ENCODE measurements at places on chromosomes 2 and 18.

DNA sequence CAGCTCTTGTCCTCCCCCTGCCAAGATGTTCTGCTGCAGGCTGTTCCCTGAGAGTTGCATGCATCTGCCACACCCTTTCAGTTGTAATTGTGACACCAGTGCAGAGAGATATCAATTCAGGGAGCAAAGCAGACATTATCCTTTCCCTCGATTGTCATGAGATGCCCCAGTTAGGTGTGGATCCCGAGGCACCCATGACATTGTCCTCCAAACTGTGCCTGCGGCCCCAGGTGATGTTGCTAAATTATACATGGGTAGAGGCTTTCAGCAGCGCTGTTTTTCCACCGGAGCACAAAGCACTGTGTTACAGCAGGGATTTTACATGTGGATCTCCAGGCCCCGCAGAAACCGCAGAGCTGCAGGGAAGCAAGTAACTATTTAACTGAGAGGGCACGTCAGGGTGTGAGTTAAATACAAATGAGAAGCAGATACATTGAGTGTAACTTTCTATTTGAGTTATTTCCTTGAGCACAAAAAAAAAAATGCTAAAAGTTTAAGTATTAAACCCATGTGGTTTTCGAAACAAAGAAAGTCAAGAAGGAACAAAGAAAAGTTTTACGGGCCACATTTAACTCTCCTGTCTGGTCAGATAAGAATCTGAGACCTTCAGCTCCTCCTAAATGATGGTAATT lies 90.3 kb upstream of the BCL2L11 start:
- DNase-seq: no peak

DNA sequence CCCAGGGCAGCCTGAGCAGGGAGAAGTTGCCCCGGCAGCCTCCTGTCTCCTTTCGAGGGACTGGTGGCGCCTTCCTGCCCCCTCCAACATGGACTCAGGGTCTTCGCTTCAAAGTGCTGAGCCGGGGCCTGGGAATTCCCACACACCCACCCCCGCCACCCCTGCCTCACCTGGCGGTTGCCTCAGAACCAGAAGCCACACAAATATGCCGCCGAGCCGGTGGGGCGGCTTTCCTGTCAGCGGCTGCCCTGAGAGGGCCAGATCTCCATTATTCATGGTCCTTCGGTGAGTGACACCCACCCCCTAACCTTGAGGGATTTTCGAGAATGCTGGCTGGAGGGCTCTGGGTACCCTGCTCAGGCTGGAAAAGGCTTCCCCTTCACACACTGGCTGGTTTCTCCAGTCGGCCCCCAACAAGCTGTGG lies 71.7 kb downstream of the SMAD7 start:
- DNase-seq: no peak

DNA sequence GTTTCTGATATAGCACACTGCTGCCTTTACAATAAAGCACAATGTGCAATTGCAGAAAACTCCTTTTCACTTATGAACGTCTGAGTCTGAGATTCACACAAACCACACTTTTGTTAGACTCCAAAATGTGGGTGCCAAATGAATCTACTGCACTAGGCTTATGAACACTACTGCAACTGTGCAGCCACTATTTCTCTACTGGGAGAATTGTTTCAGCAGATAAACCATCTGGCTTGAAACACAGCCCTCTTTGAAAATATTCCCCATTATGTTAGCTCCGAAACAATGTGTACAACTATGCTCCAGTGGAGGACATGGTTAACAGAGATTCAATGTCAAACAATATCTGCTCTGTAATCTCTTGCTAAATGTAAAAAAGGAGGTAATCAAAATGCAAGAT lies 188.7 kb upstream of the ZEB2 start:
- DNase-seq: no peak

GRCh38 chr2:43643680-43644079 lies 6.6 kb downstream of the PLEKHH2 start:
- no peak for DNase-seq

DNA sequence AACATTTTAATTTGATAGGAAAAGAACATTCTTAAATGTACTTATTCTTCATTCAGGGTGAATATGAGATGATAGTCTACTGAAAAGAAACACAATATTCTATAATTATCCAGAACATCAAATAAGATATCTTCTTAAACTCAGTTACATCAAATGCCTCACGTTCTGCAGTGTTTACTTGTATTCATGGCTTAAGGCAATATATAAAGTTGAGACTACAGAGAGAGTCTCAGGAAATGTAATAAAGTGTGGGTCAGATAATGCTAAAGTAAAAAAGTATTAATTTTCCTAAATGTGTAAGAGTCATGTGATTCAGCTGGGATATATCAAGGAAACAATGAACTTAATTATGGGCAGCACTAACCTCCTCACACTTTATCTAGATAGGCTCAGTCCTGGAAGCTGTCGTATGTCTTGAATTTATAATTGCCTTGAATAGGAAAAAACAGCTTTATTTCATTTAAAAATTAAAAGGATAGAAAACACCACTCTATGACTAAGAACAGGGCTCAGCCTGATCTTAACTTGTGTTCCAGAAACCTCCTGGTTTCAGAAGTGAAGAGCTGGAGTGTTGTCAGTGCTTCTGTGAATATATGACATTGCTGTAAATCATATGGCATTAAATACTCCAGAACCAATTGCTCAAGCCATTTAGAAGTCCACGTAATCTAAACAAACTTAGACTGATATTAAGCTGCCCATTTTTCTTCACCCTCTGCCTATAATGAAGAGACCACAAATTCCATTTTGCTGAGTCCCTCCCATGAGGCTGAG lies 240.2 kb downstream of the FSIP2 start:
- DNase-seq: no peak

GRCh38 chr2:25276569-25277465 lies 64.9 kb downstream of the DNMT3A start:
- DNase-seq: no peak

DNA sequence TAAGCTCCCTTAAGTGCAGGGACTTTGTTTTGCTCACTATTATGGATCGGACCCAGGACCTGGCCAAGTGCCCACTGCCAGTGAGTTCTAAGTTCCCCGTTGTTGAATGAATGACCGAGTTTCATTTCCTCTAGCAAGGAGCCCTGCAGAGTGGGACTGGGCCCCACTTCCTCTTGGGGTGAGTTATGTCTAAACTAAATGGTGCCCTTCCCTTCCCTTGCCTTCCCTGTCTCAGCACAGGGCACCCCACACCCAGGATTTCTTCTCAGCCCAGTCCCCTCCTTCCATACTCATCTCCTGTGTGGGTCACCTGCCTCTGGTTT lies 195.3 kb upstream of the HS6ST1 start:
- DNase-seq: no peak

DNA sequence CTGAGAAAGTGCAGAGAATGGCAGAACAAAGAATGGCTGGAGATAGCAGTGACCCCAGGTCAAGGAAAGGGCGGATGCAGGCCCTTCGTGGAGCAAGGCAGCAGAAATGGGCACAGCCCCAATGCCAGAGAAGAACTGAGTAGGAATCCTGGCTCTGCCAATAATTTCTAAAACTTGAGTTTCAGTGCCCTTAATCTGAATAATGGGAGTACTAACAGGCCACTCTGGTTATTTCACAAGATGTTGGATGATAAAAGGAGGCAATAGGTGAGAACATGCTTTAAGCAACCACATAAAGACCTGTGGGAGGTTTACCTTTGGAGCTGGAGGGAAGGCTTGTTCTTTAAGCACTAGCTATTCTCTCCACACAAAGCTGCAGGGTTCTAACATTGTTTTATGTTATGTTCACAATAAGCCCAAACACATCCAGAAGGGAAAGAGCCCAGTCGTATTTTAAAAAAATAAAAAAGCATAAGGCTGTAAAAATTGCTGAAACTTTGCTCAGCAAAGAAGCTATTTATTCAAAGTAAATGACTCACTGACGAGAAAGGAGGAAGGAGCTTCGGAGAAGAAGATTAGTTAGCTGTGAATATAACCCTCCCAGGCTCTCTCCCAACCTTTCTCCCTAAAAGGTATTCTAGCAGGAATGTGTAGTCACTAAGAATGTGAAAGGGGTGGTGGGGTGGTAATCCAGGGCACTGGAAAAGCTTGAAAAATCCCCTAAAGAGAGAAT lies 470.2 kb downstream of the TXNL1 start:
- DNase-seq: no peak

- DNase-seq: no peak
Observed at GRCh38 chr2:176851200-176851888, 361.2 kb upstream of the HNRNPA3 start.

- DNase-seq: no peak
Observed at GRCh38 chr2:164913640-164914350, 41.5 kb downstream of the SLC38A11 start.

GRCh38 chr18:59993560-59993959 lies 93.8 kb downstream of the PMAIP1 start:
- no peak for DNase-seq

DNA sequence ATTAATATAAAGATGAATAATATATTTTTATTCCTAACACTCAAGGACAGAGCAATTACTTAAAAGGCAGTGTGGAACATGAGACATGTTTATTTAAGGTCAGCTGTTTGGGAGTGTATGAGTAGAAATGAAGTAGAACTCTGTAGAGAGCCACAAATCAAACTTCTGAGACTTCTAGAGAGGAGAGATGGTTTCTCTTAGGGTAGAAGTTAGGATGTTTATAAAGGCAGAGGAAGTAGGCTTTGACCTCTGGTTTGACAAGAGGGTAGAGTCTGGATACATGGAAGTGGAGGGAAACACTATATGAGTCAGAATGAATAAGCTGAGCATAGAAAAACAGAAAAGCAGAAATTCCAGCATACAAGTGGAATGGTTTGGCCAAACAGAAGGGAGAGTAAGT lies 262.1 kb upstream of the KLHL14 start:
- no peak for DNase-seq

DNA sequence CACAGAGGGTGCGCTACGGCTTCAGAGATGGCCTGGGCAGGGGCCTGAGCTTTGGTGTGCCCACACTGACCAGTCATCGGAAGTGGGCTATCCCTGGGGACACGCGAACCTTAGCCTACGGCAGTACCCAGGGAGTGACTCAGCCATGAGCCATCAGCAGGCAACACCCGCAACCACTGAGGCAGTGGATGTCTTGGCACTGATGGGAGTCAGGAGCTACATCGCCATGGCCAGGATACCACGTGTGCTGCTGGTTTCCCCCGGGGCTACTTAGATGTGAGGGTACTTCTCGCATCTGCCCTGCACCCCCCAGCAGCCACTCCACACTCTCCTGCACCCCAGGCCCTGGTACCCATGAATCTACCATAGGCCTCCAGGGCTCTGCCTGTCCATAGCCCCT lies 12.8 kb upstream of the HPCAL1 start:
- no peak for DNase-seq

DNA sequence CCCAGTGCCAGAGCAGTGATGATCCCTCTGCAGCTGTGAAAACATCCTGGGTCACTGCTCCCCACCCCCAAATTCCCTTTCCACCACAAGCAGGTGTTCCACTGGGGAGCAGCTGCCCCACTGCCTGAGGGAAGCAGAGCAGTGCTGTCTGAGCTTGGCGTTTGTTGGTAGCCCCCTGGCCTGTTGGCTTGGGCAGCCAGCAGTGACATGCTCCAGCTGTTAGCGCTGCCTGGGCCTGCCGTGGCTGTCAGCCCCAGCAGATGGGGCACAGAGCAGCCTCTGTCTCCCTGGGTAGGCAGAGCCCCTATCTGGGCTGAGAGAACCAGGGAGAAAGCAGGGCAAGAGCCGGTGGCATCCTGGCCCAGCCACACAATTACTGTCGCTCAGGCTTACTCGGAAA lies 247.7 kb downstream of the GLI2 start:
- no peak for DNase-seq

GRCh38 chr2:210776756-210777155 lies 220.4 kb downstream of the CPS1 start:
- DNase-seq: no peak

All from CMK (cell line).